Stimulated activated CD8-positive, alpha-beta memory T cell treated with anti-CD3 and anti-CD28 coated beads, Interleukin-7, amount 100 ng/mL, for 24 hours (primary cell): ENCODE measurements at places on chromosomes 5 and 9.
A peak's percentile ranks its signal among the peaks of the same experiment; 100 is the strongest.

DNA sequence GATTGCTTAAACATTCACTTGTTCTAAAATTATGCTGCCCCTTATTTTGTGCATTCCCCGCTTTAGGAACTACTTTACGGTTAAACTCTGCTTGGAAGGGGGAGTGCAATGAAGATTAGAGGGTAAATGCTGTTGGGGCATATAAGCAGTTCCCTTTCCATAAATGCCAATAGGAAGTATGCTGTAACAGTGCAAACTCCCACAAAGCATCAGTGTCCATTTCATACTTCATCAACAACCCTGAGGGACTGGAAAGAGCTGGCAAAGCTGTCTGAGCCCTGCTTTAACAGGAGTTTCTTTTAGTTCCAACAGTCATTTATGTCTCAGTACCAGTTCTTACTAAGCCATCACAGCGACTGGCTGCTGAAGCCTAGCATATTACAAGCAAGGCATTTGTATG lies 1.8 kb downstream of the ACTL7A start:
- DNase-seq, result no peak

DNA sequence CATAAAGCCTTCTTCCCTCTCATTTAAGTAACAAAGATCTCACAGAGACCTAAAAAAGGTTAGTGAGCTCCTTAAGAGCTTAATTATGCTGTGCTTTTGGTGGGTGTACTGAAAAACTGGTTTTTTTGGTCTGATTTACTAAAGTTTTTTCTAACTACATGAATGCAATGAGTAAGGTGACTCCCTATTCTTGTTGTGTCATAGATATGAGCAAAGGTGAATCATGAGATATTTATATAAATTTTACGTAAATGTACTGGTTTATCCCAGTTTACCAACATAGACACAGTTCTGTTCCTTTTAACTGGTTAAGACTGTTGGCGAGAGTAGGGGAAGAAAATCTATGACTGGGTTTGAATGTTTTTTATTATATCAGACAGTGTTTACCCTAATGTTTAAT lies 250.5 kb downstream of the NR2F1-AS1 start:
- DNase-seq, result no peak

DNA sequence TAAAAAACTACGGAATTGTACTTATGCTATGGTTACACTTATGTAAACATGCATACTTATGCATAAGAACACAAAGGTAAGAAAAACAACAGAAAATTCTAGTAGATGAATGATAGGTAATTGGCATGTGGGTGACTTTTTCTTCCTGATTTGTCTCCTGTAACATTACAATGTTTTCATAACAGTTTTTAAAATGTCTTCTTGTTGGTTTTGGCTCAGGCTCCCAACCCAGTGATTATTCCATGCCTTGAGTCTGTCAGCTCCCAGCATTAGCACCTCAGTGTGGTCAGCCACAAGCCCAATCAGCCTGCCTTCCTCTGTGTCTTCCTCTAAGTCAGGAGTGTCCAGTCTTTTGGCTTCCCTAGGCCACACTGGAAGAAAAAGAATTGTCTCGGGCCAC lies 7.9 kb upstream of the FOXE1 start:
- no peak for DNase-seq

- DNase-seq, result peak; percentile 26
Measured at GRCh38 chr5:55868846-55869245, 17.7 kb downstream of the IL31RA start.

DNA sequence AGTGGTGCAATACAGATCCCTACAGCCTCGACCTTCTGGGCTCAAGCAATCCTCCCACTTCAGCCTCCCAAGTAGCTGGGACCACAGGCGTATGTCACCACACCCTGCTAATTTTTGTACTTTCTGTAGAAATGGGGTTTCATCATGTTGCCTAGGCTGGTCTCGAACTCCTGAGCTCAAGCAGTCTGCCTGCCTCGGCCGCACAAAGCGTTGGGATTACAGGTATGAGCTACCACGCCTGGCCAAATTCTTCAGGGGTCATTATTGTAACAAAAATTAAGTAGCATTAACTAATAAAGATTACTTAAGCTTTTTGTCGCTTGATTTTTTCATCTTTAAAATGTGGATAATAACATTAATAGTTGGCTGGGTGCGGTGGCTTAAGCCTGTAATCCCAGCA lies 195.3 kb upstream of the IER5L start:
- no peak for DNase-seq

- no peak for DNase-seq
Measured at GRCh38 chr9:69357030-69357775, 32.2 kb downstream of the ENTREP1 start.

DNA sequence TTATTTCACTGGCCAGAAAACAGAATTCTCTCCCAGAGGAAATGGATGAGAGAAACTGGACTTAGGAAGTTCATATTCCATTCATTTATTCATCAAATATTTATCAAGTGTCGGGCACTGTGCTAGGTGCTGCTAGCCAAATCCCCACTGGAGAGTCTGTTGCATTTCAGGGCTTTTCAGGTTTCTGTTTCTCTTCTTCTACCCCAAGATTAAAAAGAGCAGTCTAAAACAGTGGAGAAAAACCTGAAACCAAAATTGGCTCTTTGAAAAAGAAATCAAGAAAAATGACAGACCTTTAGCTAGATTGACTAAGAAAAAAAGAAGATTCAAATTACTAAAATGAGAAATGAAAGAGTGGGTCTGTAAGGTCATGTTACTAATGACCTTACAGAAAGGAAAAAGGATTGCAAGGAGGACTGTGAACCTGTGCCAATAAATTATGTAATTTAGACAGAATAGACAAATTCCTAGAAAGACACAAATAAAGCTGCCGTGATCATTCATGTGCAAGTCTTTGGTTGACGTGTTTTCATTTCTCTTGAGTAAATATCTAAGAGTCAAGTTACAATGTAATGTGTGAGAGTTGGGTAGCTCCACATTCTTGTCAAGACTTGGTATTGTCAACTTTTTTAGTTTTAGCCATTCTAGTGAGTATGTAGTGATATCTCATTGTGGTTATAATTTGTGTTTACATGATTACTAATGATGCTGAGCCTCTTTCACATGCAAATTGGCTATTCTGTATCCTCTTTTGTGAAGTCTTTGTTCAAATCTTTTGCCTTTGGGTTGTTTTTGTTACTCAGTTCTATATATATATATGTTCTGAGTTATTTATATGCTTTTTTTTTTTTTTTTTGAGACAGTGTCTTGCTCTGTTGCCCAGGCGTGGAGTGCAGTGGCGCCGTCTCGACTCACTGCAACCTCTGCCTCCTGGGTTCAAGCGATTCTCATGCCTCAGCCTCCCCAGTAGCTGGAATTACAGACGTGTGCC lies 23.7 kb downstream of the SNX30 start:
- no peak for DNase-seq

DNA sequence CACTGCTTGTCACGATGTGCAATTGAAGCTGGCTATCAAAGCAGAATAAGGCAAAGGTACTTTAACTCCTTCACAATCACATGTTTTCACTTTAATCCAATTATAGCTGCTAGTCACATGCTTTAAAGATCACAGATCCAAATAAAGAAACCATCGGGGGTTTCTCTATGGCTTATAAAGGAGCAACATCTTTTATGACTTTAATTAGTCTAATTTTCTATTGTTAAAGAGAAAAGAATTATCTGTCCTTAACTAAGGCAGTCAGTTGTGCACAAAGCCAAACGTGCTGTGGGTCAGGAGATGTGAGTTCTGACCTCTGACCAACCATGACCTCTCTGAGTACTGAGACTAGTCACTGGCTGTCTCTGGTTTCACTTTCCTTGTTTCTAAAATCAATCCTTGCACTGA lies 561.1 kb downstream of the RAB3C start:
- no peak for DNase-seq

- DNase-seq, result no peak
Measured at GRCh38 chr9:87786876-87787275, 61.0 kb downstream of the CTSL start.
